Iris pigment epithelial cell (primary cell): ENCODE measurements at places on chromosomes 3 and 15.

DNA sequence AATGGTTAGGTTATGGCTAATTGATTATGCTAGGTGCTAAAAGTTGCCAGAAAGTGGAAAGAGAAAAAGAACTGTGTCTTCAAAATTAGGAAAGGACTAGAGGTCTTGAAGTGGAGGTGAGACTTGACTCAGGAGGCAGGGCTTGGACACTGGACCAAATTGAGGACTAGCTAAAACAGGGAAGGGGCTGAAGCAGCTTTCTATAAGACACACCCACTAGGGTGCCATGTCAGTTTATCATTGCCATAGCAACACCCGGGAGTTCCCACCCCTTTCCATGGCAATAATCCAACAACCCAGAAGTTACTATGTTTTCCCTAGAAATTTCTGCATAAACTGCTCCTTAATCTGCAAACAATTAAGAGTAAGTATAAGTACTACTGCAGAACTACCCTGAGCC, 42.9 kb upstream of the MITF start:
- DNase-seq: no peak

GRCh38 chr3:160921020-160921635, 165.1 kb downstream of the PPM1L start:
- DNase-seq: peak; percentile 58

DNA sequence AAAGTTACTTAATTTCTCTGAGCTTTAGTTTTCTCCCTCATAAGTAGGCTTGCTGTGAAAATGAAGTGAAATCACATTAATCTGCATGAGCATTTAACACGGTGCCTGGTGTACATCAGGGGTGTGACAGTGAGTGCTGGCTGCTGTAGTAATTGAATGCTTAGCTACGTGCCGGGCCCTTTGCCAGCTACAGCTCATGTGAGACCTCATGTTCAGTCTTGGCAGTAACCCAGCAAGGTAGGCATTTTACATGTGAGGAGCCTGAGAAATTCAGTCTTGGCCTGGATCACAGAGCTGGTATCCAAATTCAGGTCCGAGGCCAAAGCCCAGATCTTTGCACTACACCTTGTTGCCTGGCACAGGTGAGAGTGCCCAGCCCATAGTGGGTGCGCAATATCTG, 9.1 kb downstream of the GHRL start:
- no peak for DNase-seq

GRCh38 chr3:188106887-188107830, 46.8 kb upstream of the LPP start:
- no peak for DNase-seq

DNA sequence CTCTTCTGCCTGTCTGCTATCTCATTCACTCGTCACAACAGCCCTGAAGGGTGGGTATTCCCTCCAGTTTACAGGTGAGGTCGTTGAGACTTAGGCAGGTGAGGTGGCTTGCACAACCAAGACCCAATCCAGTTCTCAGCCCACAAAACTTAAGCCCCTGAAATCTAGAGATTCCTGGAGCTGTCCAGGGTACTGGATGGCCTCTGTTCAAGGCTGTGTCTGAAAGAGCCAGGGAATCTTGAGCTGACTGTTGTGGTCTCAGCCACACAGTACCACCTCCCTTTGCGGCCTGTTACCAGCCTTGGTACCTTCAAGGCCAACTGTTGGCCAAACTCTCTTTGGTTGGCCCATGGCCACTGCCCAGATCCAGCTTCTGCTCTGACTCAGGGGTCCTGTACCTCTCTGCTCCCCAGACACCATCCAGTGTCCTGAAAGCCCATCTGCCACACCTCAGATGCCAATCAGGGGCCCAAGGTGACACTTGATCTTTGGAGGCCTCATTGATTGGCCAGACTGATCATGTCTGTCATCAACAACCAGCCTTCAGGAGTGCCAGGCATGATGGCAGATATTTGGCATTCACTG, 10.9 kb upstream of the FAM107A start:
- DNase-seq: peak; percentile 35

DNA sequence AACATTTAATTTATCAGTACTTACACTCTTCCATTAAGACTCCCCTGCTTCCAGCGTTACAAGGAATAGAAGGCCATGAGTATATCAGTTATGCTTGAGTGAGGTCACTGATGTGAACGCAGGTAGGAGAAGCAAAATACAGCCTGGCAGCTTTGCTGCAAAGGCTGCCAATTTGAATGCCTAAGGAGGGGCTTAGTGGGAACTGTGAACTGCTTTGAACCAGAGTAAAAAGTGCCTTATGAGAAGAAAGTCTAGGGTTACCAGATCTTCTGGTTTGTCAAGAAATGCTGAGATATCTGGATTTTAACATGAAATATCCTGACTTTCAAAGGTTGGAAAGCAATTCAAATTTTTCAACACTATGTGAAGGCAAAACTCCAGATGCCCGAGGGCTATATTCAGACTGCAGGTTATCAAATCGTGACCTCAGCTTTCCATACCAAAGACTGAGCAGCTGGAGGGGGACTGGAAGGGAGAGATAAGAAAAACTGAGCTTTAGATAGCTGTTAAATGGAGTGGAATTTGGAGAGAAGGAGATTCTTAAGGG, 446.3 kb upstream of the NECTIN3 start:
- no peak for DNase-seq

DNA sequence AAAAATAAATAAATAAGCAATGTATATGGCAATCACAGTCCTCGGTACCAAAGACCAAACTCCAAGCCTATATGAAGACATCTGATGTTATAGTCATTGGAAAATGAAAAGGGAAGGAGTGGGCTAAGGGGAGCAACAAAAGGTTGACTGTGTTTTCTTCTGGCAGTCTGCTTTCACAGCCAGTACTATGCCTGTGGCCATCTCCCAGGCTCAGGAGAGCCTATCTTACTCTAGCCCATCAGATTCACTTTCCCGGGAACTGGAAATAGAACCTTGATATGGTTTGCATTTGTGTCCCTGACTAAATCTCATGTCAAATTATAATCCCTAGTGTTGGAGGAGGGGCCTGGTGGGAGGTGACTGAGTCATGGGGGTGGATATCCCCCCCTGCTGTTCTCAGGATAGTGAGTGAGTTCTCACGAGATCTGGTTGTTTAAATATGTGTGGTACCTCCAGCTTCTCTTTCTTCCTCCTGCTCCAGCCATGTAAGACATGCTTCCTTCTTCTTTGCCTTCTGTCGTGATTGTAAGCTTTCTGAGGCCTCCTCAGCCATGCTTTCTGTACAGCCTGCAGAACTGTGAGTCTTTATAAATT, 105.3 kb downstream of the PLCH1 start:
- DNase-seq: no peak
